ENCODE measurements at places on chromosomes 13 and 19.

DNA sequence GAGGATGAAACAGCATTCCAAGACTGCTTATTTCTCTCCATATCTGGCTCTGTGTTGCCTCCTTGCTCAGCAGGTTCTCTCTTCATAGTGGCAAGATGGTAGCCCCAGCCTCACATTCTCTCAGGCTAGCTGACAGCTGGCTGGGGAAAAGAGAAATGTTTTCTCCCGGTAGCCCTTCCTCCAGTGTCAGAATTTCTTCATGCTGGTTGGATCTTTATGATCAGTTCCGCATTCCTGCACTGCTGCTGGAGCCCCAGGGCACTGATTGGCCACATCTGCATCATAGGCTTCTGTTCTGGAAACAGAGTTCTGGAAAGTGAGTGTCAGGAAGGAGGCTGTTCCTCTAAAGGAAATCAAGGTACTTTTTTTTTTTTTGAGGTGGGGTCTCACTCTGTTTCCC, 24.6 kb downstream of the POP4 start:
- no peak for DNase-seq

GRCh38 chr13:97653443-97654140, 219.6 kb downstream of the RAP2A start:
- DNase-seq, result no peak

GRCh38 chr19:19115954-19116353, 22.3 kb downstream of the TMEM161A start:
- no peak for DNase-seq

DNA sequence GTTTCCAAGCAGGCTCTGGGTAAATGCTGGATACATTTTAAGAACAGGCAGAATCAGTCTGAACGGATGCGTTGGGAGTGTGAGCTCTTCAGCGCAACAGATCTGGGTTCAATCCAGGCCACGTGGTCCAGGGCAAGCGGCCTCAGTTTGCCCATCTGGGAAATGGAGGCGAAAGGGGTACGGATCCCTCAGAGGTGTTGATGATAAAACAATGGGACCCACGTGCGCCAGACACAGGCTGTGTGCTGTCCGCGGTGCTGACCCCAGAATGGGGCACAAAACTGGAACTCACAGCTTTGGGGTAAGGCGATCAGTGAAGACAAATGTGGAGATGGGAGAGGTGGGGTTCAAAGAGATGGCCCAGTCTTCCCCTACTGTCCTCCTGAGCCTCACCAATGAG, 13.1 kb upstream of the PDE4C start:
- no peak for DNase-seq

DNA sequence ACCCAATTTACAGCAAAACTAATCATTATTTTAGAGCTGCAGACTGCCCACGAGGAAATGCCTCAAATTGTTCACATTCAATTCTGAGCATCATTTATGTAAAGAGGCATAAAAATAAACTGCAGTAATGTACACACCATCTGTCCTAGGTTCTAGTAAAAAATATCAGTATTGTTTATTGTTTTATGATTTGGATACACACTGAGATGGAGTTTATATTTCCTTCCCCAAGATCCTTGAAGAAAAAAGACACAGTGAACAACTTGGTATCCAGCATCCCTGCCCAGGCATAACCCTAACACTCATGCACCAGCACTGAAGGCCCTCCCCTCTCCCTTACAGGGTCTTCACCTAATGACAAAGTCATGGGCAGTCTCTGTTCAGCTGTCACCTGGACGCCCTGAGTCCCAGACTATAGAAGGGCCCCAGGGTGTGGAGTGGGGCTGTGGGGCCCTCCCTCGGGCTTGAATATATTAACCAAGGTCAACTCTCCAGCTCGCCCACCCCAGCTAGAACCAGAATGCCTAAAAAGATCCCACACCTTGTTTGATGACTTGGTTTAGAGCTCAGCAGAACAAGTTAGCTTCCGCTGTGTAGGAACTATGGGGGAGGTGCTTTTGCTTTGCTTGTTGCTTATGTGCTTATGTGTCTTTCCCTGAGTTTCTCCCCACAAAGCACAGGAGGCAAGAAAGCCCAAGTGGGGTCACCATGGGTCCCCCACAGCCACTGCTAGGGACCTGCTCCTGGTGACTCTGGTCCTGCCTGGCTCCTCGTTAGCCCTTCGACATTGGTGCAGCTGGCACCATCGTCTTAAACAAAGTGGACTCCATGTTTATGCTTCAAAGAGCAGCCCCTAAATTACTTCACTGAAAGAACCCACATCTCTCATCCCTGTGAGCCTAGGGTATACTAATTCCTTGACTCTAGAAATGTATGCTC, 111.1 kb downstream of the COL4A1 start:
- no peak for DNase-seq

DNA sequence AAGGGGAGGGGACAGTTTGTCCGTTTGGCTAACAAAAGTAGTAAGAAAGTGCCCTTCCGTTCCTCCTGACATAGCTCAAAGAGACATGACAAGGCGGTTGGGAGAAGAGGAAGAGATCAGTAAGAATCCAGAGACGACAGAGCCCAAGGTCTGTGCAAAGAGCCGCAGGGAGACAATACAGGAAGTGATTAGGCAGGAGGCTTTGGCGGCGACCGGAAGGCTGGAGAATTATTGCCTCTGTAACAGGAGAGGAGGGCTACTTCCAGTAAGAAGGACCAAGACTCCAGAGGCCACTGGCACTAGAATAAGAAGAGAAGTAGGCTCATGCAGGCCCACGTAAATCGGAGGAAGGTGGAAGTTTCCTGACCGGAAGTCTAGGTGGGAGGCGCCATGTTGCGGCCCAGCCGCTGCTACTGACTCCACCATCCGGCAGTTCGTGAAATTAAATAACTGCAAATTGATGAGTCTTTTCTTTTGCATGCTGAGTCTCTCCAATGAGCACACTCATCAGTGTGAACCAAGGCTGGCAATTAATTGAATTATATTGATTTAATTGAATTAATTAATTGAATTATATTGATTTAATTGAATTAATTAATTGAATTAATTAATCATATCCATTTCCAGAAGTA, 9.9 kb downstream of the RFX2 start:
- DNase-seq, result no peak

DNA sequence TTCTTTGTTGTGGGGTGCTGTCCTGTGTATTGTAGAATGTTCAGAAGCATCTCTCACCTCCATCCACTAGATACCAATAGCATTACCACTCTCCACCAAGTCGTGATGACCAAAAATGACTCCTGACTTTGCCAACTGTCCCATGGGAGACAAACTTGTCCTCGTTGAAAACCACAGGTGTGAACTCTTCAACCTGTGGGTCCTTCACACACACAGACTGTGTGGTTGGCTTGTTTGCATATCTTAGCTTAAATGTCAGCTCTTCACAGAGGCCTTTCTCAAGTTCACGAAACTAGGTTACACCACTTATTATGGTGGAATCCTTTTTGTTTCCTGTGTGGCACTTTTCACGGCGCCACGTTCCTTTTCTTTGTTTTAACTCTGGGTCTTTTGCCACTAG, 6.8 kb downstream of the GPC5 start:
- DNase-seq, result no peak

DNA sequence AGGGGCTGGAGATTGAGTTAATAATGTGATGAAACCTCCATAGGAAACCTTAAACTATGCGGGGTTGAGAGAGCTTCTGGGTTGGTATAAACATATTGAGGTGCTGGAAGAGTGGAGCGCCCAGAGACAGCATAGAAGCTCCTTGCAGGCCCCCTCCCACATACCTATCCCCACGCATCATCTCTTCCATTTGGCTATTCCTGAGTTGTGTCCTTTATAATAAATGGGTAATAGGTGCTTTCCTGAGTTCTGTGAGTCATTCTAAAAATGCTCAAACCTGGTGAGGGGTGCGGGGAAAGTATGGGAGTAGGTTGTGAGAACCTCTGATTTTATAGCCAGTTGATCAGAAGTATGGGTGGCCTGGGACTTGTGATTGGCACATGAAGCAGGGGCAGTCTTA, 14.6 kb downstream of the CCDC122 start:
- DNase-seq, result no peak

GRCh38 chr13:77184455-77184854, 142.4 kb downstream of the MYCBP2 start:
- DNase-seq, result no peak

GRCh38 chr19:2308114-2308556, at the start of gene LINGO3:
Gene LINGO3 (minus strand): TSS chr19:2308154. CDS start chr19:2291776, 16,378 bp downstream.
- DNase-seq, result no peak

DNA sequence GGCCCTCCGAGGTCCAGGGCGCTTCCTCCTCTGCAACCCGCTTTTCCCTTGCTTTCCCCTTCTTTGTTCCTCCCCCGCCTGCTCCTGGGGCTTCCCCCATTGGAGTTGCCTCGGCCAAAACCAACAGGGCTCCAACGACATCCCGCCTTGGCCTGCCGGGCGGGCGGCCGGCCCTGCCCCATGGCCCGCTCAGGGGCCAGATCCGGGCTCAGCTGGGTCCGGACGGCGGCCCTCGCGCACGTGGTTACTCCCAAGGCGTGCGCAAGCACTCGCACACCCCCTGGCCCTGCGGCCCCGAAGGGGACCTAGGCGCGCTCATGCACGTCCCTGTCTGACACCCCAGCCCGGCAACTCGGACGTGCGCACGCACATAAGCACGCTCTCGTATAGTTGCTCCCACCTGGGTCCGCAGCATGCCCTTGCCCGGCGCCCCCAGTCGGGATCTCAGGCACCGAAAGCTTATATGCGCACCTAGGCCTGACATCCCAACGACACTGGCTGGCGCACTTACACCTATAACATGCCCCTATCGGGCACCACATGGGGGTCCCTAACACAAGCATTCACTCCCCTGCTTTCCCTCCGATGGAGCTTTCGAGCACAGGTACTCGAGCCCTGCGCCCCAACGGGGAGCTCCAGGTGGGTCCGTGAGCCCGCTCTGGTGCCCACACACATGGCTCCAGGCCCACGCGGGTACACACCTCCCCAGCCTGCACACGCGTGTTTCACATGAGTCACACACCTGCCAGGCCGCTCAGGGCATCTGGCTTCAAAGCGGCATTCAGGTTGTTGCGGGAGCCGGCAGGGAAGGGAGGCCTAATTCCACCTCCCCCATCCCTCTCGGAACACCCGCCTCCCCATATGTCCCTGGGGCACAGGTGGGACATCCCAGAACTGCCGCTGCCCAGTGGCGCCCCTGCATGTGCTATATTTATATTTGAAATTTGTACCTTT, 15.0 kb downstream of the NFIX start:
- no peak for DNase-seq

- DNase-seq, result no peak
Observed at GRCh38 chr19:16327501-16327900, 2.9 kb downstream of the KLF2 start.

DNA sequence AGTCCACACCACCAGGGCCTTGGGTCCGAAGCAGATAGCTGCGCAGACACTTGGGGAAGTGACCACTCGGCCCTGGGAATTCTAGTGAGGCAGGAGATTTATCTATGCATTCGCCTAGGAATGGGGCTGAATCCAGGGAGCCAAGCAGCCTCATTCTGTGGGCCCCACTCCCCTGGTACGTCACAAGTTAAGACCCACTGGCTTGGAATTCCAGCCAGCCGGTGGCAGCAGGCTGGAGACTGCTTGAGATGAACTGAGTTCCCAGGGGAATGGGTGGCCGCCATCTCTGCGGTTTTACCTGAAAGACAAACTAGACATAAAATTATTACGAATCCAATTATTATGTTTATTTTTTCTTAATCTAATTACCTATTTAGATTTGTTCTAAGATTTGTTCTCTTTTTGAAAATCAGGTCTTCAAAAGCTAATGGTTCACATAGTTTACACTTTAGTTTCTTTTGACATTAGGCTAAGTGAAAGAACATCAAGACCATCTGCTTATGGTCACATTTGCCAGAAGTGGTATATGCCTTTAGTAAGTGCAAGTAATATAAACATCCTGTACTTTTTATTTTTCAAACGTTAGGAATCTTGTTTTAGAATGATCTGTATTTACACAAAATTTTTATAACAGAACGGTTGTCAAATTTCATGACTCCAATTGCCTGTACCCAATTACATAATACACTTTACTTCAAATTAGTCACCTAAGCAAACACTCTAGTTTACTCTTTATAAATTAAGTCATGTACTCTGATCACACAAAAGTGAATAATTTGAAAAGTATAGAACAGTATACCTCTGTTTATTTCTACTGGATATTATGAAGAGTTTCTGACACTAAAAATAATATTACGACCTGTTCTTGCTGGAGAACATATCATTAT, 74.4 kb downstream of the SLITRK6 start:
- no peak for DNase-seq

DNA sequence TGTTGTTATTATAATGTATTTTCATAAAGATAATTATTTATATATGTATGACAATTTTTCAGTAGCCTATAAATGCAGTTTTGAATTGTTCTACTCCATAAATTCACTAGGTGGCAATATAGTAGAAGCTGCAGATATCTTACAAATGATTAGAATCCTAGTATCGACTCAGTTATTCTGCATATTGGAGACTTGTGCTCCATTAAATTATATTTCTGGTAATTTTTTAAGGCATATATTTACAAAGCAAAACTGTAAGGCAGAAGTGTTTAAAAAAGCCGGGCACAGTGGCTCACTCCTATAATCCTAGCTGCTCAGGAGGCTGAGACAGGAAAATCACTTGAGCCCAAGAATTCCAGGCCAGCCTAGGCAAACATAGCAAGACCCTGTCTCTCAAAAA, 58.7 kb downstream of the DPY19L3 start:
- no peak for DNase-seq

- DNase-seq, result no peak
Observed at GRCh38 chr13:95033890-95034289, 267.4 kb downstream of the ABCC4 start.

DNA sequence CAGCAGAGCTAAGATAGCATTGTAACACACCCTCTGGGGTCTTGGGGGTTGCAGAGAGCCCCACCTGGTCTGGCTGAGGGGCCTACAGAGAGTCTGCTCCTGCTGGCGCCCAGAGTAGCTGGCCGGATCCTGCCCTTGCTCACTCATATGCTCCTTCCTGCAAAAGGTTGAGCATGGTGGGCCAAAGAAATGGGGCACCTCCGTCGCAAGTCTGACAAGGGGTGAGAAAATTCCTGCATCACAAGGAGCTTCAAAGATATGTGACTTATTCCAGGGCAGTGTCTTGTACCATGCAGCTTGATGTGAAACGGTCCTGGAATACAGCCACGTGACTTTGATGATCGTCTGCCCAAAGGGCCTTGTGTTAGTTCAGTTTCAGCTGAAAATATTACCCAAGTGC, 218.3 kb downstream of the DCLK1 start:
- DNase-seq, result no peak

DNA sequence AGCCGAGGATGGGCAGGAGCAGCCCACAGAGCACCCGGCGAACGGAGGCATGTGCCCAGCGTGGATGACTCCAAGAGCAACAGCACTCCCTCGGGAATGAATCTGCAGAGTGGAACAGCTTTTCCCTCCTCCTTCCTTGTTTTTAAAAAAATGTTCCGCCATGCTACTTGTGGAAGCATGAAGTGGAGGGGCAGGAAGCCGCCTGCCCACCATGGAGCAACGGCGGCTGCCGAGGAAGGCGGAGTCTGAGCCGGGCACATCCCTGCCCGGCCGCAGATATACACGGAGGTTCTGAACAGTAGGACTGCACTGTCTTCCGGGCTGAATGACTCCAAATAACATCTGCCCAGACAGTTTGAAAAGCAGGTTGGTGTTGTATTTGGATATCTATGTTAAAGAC, 65.2 kb downstream of the SOX1 start:
- DNase-seq, result no peak

Measured in NCI-H2029 treated with DMSO at 0.1 percent for 48 hours (cell line).